Glomerular endothelial cell (primary cell): ENCODE measurements at places on chromosomes 13 and 19. TPM values are rescaled to one million over a fixed set of nuclear protein-coding genes. Genes with fewer than 3 reads are reported as not detected.

- no peak for DNase-seq
Measured at GRCh38 chr19:20259615-20260014, 92.6 kb downstream of the ZNF486 start.

GRCh38 chr13:35675651-35676050 is 199.2 kb upstream of the MAB21L1 start:
- DNase-seq: no peak

TYROBP gene
- not detected in 2 replicates for total RNA-seq

DNA sequence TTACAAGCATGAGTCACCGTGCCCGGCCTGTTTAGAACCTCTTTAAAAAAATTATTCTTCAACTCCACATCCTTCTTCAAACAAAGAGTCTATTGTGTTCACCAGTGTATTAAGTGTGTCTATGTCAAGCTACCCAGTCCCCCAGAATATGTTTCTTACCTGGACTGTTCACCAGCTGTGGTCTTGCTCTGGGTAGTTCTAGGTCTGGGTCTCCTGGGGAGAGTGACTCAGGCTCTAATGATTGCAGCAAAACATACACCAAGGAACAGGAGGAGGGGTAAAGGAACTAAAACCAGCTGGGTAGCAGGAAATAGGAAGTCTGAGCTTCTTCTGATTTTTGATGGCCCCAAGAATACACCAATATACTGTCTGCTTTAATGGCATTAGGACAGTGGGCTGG is at the start of gene FPR1:
FPR1 (minus strand) TSS at position 224 of the 400 bp plus-strand sequence. CDS start 4,884 bp downstream, outside the sequence.
- no peak for DNase-seq
